ENCODE measurements at places on chromosomes 3 and 15.

GRCh38 chr3:101876142-101876541 is 26.8 kb downstream of the NFKBIZ start:
- DNase-seq = no peak

GRCh38 chr15:43893956-43894355 is 67.2 kb downstream of the WDR76 start:
- DNase-seq = no peak

DNA sequence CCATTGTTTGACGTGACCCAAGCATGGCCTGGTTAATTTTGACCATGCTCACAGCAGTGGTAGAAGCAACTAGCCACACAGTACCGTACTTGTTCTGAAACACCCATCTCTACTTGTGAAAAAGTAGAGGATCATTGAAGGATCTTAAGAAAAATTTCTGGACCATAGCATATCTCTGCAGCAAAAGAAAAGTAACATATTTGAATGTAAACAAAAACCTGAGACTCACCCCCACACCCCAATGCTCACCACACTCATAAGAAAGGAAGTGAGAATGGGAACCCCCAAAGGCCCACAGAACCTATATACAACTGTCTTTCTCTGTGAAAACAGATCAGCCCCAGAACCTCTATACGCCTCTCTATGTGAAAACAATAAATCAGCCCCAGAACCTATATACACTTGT is 33.8 kb upstream of the TFRC start:
- DNase-seq = no peak

- DNase-seq = peak; percentile 56
Observed at GRCh38 chr15:38252481-38253350, at the start of gene SPRED1. Gene SPRED1 (plus strand): TSS chr15:38252836. CDS start chr15:38253186, 350 bp downstream.

- no peak for DNase-seq
Observed at GRCh38 chr3:153897025-153897723, 224.0 kb upstream of the ARHGEF26 start.

DNA sequence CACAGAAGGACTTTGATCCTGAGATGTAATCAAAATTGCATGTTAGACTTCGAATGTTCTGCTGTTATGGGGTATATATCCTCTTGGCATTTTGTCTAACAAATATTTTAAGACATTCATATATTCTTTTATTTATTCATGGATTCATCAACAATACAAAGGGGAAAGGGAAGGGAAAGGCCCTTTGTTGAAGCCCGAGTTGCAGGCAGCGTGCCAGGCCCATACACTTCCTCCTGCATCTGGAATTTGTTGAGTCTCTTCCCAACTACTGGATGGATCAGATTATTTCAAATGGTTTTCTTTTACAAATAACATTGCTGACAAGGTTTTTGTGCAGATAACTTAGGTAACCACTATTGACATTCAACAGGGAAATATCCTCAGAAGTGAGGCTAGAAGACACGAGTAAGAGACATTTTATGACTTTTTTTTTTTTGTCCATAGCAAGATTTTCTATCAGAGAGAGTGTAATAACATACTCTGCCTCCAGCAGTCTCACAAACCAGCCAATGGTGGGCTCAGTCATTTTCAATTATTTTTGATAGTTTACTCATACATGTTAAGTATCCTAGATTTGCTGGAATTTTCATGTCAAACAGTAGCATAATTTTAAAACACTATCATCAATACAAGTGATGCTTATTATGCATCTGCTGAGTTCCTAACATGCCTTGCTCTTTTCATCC is 94.3 kb downstream of the RPL39L start:
- DNase-seq = no peak

- no peak for DNase-seq
Observed at GRCh38 chr15:81229586-81229985, 32.9 kb downstream of the IL16 start.

DNA sequence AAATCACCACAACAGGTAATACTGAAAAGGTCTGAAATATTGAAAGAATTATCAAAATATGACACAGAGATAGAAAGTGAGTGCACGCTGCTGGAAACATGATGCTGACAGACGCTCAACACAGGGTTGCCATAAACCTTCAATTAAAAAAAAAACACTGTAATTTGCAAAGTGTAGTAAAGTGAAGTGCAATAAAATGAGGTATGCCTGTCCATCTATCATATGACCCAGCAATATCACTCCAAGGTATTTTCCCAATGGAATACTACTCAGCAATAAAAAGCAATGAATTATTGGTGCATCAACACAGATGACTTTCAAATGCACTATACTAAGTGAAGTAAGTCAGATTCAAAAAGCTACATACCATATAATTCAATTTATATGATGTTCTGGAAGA is 47.6 kb upstream of the SLC12A8 start:
- DNase-seq = no peak

DNA sequence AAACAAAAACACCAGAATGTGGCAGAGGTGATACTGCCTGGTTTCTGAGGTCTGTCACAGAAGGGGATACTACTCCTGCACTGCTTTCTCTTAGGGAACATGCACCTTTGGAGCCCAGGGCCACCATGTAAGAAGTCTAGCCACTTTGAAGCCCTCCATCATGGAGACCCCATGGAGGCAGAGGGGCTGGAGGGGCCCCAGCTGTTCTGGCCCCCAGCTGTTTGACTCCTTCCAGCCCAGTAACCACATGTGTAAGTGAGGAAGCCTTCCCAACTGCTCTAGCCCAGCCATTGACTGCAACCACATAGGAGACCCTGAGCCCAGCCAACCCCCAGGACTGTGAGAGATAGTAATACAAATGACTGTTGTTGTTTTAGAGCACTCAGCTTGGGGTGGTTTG is 9.0 kb upstream of the IGDCC4 start:
- no peak for DNase-seq

GRCh38 chr15:89851673-89852341 is 37.2 kb upstream of the ANPEP start:
- DNase-seq = no peak

DNA sequence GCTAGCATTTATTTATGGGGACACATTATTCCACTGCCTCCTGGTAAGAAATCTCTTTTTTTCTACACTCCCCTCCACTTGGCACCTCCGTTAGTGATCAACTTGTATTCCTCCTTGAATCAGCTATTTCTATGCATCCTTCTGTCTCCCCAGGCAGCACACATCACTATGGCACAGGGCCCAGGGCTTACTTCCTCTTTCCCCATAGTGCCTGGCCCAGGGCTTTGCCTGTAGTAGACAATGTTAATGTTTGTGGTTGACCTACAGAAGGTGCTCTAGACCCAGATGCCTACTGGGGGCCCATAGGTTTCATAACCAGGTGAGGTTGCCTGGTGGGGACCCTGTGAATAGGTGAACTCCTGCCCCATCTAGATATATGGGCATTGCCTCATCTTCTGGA is 44.9 kb downstream of the EPHB1 start:
- DNase-seq = no peak

GRCh38 chr3:153274561-153274960 is 112.5 kb downstream of the RAP2B start:
- DNase-seq = no peak

- peak; percentile 21 for DNase-seq
Observed at GRCh38 chr3:15368561-15369135, 36.3 kb upstream of the SH3BP5 start.

GRCh38 chr3:9247941-9248521 is 1.4 kb downstream of the SRGAP3 start:
- peak; percentile 36 for DNase-seq

DNA sequence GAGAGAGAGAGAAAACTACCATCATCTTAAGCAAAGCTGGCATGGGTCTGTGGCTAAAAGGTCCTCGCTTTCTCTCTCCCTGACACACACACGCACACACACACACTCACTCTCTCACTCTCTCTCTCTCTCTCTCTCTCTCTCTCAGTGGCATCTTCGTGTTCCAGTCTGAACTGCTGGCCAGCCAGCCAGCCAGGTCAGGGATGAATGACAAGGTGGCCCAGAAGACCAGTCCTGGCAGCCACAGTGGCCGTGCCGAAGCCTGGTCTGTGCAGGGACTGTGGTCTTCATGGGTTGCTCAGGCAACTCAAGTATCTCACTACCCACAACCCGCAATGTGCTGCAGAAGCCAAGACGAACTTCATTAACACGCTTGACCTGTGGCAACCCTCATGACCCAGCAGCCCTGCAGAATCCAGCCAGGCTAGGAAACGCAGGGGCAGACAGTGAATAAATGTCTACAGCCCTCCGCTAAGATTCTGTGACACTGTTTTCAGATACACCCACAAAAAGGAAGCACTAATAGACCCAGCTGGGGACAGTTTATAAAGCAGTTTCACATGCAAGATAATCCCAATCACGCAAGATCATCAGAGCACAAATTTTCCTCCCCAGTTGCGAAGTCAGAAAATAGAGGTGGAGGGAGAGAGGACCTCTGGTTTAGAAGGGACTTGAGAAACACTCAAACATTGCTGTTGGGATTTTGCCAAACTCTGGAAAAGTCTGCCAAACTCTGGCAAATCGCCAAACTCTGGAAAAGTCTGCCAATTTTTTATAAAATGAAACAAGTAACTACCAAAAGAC is 66.4 kb downstream of the XXYLT1 start:
- peak; percentile 65 for DNase-seq

- no peak for DNase-seq
Observed at GRCh38 chr3:14231145-14231990, 52.8 kb downstream of the LSM3 start.

DNA sequence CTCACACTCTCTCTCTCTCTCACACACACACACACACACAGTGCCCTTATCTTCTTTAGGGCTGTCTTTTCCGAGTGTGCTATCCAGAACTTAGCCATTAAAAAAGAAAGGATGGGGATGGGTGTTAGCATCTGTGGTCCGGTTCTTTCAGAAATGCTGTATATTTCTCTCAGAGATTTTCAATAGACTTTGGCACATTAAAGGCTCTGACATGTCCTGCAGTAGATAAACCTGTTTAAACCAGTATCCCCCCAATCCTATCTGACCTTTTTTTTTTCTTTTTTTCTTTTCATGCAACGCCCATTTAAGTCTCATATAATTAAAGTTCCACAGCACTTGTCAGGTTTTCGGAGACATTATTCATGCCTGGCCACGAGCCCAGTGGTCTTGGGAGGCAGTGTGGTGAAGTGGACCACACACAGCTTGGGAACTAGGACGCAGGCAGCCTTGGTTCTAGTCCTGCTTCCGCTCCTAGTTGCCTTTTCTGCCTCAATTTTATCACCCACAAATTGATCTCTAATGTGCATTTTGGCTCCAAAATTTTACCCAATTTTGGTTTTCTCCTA is 13.3 kb downstream of the CAV3 start:
- no peak for DNase-seq

GRCh38 chr3:133211449-133211848 is 173.3 kb downstream of the TMEM108 start:
- DNase-seq = no peak

DNA sequence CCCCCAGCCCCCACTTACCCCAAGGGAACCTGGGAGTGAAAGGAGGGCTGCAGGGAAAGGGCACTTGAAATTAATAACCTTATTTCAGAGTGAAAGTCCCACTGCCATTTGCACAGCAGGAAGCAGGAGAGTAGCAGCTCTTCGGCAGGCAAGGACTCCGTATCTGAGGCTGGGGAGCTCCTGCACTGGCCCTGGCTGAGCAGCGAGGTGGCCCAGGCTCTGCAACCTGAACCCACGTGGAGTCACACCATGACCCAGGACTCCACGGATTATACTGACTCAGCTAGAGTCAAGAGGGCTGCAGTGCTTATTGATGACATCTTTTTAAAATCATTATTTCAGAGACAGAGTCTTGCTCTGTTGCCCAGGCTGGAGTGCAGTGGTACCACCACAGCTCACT is 214.5 kb downstream of the XXYLT1 start:
- DNase-seq = no peak

DNA sequence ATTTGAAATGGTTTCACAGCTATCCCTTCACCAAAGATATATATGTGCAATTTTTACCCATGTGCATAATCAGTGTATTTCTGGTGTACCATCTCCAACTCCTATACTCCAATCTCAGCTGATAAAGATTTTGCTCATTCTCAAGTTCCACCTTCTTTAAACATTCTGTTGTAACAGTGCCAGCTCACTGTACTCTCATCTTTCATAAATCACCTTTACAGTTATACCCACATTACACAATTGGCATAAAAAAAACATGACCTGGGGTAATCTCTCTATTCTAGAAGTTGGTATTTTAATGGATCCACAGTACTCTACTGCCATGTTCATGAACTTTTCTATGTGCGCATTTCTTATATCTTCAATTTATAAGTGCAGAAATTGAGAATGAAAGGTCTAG is 339.9 kb upstream of the DPH6 start:
- DNase-seq = peak; percentile 65

DNA sequence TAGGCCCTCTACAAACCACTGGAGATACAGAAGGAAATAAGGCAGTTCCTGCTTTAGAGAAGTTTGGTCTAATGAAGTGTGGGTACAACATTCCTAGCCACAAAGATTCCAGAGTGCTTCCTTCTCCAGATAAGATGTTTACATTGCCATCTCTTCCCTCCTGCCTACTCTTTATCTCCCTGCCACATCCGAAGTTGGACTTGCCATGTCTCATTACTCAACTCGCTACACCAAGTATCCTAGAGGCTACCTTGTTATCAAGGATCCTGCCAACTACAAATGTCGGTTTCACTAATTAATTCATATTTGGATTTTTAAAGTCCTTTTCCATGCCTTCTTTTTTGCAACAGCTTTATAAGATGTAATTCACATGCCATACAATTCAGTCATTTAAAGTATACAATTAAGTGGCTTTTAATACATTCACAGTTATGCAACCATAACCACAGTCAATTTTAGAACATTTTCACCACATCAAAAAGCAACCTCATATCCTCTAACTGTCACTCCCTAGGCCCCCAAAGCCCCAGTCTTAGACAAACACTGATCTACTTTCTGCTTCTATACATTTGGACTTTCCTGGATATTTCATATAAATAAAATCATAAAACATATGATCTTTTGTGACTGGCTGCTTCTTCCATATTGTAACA is 53.7 kb upstream of the CSTA start:
- no peak for DNase-seq

DNA sequence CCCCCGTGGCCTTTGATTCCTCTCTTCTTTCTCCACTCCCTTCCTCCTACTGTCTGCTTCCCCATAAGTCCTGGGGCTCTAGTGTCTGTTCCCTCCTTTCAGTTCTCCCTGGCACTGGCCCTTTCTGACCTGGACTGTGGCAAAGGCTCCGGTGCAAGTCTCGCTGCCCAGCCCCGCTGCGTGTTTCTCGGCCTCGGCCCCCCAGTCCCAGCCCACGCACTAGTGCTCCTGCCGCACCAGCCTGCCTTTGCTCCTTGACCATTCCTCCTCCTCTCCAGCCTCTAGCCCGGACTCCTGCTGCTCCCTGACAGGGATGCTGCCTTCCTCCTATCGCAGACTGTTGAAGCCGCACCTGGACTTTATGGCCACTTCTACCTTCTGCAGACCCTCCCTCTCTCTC is 2.1 kb downstream of the TM6SF1 start:
- DNase-seq = no peak

DNA sequence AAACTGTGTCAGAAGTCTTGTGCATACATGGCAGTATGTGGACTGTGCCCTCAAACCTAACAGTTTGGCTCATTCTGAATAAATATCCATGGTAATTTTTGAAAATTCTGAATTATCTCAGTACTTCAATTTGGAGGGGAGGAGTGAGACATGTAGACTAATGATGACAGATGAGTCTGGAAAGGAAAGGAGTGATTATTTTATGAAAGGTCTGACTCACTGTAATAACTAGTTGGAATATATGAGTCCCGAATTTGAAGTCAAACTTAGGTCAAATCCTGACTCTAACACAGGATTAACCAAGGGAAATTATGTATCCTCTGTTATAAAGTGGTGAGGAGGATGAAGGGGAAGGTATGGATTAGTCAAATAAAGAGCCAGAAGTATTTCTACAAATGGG is 38.6 kb downstream of the SUCNR1 start:
- DNase-seq = no peak
